ENCODE measurements at places on chromosomes 5 and 9.

GRCh38 chr5:71899865-71900342, 180.8 kb downstream of the CARTPT start:
- no peak for DNase-seq

DNA sequence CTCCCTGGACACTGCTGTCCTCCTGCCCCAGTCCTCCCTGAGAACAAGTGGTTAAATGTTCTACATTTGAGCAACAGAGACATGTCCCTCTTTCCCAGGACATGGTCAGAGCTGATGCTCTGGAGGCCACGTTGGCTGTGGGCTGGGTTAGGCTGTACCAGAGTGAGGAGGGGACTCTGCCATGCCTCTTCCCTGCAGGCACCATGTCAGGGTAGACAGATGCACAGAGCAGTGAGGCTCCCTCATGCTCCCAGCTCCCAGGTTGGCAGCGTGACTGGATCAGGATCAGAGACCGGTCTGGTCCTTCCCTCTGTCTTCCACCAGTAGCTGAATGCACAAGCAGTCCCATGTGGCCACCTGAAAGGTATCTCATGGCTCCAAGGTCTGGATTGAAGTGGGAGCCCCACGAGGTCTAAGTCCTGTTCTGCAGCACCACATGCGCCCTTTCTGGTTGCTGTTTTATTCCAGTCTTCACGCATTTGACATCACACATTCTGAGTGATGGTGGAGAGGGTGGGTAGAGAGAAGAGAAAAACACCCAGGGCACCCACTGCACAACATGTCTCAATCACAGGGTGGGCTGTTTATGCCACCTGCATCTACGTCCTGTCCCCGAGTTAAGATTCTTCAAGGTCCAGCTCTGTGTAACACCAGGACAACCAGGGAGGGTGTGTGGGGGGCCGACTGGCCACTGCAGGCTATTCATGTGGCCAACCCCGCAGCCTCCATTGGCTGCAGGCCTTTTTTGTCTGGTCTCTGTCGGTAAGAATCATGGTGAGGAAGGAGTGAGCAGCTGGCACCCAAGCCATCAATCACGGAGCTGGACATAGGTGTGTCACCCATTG, 204.9 kb downstream of the FANCC start:
- DNase-seq = no peak

DNA sequence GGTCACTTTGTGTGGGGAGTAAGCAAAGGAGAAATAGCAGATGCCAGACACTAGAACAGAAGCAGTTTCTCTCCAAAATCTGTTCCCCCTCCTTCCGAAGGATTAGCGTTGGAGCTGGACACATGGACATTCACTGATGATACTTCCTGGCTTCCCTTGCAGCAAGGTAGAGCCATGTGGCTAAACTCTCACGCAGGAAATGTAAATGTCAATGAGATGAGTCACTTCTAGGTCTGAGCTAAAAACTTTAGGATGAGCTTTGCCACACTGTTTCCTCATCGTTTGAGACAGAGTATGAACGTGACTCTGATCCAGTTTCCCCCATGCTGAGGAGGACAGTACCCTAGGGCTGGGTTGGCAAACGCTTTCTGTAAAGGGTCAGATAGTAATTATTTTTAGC, 5.1 kb downstream of the BHMT2 start:
- no peak for DNase-seq

DNA sequence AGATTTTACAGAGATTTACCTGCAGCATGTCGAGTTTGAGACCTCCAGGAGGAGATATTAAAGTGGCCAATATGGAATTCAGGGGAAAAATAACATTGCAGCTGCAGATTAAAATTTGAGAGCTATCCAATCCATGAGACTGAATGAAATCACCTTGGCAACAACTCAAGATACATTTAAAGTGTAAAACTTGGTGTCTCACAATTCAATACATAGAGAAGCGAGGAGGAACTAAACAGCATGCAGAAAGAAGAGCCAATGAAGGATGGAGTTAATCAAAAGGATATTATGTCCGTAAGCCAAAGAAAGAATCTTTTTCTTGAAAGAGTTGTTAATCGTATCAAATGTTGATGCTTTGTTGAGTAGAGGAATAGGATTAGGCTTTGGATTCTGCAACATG, 455.1 kb downstream of the CDH18 start:
- DNase-seq = no peak

DNA sequence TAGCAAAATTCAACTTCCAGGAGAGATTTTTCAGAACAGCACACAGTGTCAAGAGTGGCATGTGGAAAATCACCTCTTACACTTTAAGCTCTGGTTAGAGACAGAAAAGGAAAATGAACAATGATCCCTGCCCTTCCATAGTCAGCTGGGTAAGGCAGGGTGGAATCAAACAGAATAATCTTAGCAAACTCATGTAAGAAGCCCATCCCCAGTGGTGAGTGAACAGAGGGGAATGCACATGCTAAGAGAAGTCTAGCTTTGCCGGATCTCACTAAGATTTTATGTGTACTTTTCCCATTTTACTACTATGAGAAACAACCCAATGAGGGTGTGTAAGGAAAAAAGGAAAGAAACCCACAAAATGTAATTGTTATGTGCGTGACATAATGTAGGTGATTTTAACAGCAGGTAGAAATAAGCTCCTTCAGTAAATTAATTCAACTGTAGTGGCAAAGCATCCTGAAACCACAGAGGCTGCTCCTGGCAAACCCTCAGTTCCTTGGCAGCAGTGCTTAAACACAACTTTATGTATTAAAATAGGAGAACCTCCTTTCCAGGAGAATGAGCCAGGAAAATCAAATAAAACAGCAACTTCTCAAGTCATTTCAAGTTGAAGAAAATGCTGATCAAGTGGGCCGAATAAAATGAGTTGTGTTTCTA, 366.0 kb upstream of the TRPC7 start:
- peak; percentile 39 for DNase-seq

- DNase-seq = no peak
Measured at GRCh38 chr9:110615498-110615897, 36.0 kb upstream of the SVEP1 start.

DNA sequence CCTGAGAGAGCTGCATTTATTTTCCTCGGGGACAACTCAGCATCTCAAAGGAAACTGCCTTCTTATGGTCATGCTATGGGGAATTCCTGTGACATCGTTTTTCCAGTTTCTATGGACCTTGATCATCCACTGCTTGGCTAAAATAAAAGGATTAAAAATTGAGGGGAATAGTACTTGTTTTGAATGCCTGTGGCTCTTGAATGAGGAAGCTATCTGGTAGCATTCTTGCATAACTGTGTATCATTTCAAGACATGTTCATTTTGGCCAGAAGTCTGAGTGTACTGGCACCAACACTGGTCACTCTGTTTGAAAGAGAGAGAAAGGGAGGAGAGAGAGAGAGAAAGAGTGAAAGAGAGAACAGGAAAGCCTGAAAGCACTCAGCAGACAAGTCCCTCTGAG, 116.7 kb downstream of the DOCK2 start:
- no peak for DNase-seq

GRCh38 chr5:175897285-175897684, 25.9 kb downstream of the CPLX2 start:
- no peak for DNase-seq

- no peak for DNase-seq
Measured at GRCh38 chr9:81417299-81417675, 272.1 kb downstream of the TLE1 start.

DNA sequence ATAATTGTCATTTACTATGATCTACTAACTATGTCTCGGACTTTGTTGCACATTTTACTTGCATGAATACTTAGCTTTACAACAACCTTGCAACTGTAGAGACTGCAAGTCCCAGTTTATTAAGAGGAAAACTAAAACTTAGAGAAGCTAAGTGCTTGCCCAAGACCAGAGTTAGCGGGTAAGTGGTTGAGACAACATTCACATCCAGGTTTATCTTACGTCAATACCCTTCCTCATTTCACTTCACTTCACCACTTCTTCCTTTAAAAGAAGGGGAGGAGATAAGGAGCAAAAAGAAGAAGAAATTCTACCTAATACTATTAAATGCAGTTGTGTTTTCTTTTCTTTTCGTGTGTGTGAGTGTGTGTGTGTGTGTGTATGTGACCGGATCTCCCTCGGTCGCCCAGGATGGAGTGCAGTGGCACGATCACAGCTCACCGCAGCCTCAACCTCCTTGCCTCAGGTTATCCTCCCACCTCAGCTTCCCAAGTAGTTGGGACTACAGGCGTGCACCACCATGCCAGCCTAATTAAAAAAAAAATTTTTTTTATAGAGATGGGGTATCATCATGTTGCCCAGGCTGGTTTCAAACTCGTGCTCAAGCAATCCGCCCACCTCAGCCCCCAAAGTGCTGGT, 37.4 kb downstream of the MEGF9 start:
- no peak for DNase-seq

DNA sequence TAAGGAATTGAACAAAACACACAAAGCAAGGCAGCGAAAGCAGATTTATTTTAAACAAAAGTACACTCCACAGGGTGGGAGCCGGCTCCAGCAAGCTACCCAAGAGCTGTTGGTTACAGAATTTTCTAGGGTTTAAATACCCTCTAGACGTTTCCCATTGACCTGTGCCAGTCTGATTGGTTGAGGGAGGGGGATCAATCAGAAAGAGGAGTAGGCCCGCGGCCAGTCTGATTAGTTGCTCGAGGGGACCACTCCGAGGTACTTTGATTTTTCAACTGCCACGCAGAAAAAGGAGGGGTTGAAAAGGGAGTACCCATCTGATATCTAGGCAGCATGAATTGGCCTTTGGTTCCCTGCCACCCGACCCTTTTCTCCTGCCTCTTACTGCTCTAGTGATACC, 998 bp downstream of the SRP19 start:
- no peak for DNase-seq

DNA sequence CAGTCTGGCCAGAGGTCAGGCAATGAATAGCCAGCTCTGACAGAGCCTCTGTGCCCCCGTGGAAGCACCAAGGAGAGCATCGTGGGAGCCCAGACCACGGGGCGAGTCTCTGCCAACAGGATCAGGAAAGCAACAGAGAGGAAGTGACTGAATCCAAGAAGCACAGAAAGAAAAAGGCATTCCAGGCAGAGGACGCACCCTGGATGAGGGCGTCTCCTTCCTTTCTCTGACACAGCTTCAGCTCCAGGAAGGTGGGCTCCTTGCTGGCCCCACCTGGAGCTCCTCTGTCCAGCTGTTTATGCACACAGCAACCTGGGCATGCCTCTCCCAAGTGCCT, 16.6 kb downstream of the HK3 start:
- no peak for DNase-seq

- DNase-seq = no peak
Measured at GRCh38 chr5:80860924-80861613, 99.1 kb upstream of the RASGRF2 start.

- DNase-seq = peak; percentile 44
Measured at GRCh38 chr5:66440202-66440680, 156.0 kb upstream of the MAST4 start.

DNA sequence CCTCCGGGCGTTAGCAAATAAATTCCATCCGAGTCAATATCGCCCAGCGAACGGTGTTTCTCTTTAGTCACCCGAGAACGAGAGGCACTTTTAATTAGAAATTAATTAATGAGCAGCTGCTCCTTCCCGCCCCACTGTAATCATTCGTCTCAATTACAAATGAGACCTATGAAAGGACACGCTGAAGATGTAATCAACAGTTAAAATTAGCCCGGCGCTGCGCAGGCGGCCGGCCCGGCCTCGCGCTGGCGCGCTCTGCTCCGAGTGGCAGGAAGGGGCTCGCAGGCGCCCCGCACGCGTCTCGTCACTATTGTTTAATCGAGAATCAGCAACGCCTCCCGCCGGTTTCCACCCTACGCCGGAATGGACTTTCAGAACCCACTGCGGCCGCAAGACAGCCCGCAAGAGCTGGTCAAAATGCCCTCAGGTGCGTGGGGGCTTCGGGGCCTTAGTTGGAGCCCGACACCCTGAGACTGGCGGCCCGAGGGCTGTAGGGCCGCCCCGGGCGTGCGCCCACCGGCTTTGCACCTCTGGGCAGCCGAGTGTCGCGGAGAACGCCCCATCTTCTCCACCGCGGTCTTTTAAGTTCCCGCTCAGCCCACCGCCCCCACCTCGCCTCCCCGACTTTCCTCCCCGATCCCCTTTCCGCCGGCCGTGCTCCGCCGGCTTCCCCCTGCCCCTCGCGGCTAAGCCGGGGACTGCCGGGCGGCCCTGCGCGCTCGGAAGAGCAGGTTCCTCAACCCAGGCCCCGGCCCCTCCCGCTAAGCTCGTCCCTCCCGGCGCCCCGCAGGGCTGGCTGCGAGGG, 597 bp upstream of the IRX4 start:
- DNase-seq = no peak

DNA sequence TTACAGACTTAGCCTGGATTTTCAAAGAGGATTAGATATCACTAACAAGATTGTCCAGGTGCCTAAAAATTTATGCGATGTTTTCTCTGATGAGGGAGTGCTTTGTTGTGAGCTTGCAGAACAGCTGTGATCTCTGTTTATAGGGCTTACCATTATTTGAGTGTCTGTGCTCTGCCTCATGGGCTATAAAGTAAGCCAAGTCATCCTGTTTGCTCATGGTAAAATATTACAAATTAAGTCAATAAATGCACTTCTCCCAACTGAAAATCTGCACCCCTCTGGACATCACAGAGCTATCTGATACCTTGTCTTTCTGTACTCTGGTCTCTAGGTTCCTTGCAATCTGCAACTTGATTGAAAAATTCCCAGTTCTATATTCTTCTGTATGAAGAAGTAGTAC, 293.4 kb upstream of the ACTBL2 start:
- no peak for DNase-seq

DNA sequence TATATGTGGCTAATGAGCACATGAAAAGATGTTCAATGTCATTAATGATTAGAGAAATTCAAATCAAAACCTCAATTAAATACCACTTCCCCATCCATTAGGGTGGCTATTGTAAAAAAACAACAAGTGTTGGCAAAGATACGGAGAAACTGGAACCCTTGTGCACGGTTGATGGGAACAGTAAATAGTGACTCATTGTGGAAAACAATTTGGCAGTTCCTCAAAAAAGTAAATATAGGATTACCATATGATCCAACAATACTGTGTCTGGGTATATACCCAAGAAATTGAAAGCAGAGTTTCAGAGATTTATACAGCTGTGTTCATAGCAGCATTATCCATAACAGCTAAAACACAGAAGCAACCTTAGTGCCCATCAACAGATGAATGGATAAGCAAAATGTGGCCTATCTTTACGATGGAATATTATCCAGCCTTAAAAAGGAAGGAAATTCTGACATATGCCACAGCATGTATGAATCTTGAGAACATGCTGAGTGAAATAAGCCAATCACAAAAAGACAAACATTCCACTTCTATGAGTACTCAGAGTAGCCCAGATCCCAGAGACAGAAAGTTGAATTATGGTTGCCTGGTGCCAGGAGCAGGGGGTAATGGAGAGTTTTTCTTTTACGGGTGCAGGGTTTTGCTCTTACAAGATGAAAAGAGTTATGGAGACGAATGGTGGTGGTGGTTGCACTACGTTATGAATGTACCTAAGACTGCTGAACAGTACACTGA, 41.4 kb upstream of the LRRC14B start:
- no peak for DNase-seq

GRCh38 chr5:147880487-147880886, 2.0 kb downstream of the SCGB3A2 start:
- DNase-seq = no peak

DNA sequence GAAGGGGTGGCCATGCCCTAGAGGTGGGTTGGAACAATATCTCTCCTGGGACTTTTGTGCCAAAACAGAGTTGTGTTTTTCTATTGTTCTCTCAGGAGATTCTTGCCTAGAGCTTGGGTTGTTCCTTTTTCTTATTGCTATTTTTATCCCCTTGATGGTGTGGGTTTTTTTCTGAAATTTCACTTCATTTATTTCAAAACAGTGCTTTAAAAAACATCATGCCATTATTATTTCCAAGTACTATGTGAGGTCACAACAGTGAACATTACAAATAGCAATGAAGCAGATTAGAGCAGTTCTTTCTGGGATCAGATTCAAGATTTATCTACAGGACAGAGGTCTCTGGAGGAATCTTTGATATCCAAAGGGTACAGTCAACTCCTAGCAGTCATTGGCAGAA, 76.6 kb downstream of the ACTBL2 start:
- no peak for DNase-seq

Data from right hindlimb (tissue), 1 donor.